SJCRH30 (cell line): ENCODE measurements at places on chromosomes 12 and 14. TPM values are rescaled to one million over a fixed set of nuclear protein-coding genes. Genes with fewer than 3 reads are reported as not detected.

Gene HIF1A
- total RNA-seq: 150 and 163 TPM in 2 replicates

Gene RXYLT1
- total RNA-seq: 24.9 and 28.6 TPM in 2 replicates

Gene CLEC12A
- not detected in 2 replicates for total RNA-seq

Gene SIVA1
- total RNA-seq: 105 and 157 TPM in 2 replicates

Gene SERPINA5
- 0.14 and 0.48 TPM in 2 replicates for total RNA-seq

Gene ADGRD1
- total RNA-seq: 0.13 and 0.36 TPM in 2 replicates

Gene GPR132
- total RNA-seq: 0.40 and 0.63 TPM in 2 replicates

Gene CFAP54
- total RNA-seq: 0.16 TPM in 1 of 2 replicates, not detected in the other

Gene NPFF
- total RNA-seq: 0.43 TPM in 1 of 2 replicates, not detected in the other

Gene AQP6
- not detected in 2 replicates for total RNA-seq

DNA sequence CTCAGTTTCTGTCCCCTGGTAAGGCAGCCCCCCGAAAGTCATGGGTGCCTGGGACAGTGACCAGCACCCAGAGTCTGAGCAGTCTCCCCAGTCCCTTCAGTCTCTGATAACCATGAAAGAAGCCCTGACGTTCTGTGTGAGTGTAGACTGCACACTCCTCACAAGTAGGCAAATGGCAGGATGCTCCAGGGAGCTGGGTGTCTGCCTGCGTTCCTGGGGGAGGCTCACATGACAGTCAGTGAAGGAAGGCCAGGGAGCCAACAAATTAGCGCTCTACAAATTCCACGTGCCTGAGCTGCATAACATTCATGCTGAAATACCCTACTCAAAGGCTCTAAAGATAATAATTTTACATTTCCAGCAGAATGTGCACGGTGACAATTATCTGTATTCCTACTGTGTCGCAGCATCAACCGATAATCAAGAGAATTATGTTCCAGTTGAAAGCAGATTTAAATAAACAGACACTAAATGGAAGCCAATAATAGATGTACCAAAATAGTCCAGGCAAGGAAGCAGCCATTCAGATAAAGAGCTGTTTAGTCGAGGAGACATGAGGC, 56.3 kb downstream of the ASCL1 start:
- no peaks in the 10 kb centered on the region for H3K36me3 ChIP-seq
- H3K4me1 ChIP-seq: no peaks in the 10 kb centered on the region
- no peak for DNase-seq

DNA sequence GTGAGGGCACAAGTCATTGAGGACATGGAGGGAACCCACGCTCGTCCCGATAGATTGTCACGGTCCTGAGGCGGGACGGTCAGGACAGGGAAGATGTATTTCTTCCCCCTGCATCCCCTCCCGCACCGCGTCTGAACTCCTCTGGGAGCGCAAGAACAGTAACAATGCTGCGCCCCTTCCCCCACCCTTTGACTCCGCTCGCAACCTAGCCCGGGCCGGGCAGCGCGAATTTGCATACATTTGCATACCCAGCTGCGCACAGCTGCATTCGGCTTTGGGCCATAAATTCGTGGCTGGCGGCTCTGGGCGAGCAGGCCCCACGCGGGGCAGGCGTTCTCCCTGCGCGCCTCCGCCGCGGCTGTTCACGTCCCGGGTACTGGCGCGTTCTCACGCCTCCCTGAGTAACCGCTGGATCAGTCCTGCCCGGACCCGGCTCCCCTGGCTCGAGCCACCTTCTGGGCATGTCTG, 29.0 kb upstream of the SMUG1 start:
- DNase-seq: no peak
- H3K36me3 ChIP-seq: no peaks in the 10 kb centered on the region
- H3K4me3 ChIP-seq: no peak overlapping the region
- H3K27ac ChIP-seq: no peak overlapping the region

DNA sequence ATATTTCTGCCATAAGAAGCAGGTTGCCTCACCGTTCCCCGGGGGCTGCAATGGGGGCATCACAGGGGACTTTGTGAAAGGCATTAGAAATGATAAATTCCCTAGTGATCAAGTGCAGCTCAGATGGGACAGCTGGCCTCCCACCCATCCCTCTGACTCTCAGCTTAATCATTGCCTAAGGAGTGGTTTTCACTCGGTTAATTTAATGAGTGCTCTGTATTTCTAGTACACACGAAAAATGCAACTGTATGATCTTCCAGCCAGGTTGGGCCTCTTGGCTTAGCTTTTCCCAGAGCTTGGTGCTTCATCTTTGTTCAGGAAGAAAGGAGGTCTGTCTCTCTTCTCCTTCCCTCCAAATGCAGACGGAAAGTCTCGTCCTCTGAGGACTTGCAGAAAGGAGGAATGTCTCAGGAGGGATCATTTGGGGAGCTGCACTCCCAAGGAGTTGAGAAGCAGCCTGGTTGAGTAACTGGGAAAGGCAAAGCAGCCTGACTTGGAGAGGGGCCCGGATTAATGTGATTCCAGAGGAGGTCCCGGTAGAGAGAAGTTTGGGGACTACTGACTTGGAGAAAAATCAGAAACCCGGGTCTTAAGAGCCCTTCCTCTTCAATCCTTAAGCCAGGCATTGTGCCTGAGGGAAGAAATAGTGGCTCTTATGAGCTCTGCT, 7.2 kb downstream of the CD9 start:
- peaks cover 3% of the 10 kb centered on the region for H3K36me3 ChIP-seq
- no peak overlapping the region for H3K27ac ChIP-seq
- no peaks in the 10 kb centered on the region for H3K27me3 ChIP-seq
- no peak overlapping the region for H3K4me3 ChIP-seq
- DNase-seq: no peak

GRCh38 chr14:105867961-105868599, 341.7 kb downstream of the TMEM121 start:
- no peak overlapping the region for H3K27ac ChIP-seq
- H3K4me3 ChIP-seq: no peak overlapping the region
- DNase-seq: no peak

GRCh38 chr14:33738029-33738428, 212.8 kb downstream of the EGLN3 start:
- no peaks in the 10 kb centered on the region for H3K27me3 ChIP-seq
- H3K36me3 ChIP-seq: no peaks in the 10 kb centered on the region
- no peaks in the 10 kb centered on the region for H3K4me1 ChIP-seq
- H3K4me3 ChIP-seq: no peak overlapping the region
- H3K27ac ChIP-seq: no peak overlapping the region

- no peaks in the 10 kb centered on the region for H3K27me3 ChIP-seq
- no peaks in the 10 kb centered on the region for H3K4me1 ChIP-seq
- no peaks in the 10 kb centered on the region for H3K36me3 ChIP-seq
- DNase-seq: no peak
Measured at GRCh38 chr14:31241450-31242114, 34.0 kb upstream of the HECTD1 start.

GRCh38 chr12:130778776-130779175, 60.3 kb downstream of the STX2 start:
- no peak for DNase-seq
- no peak overlapping the region for H3K27ac ChIP-seq
- no peaks in the 10 kb centered on the region for H3K36me3 ChIP-seq
- no peaks in the 10 kb centered on the region for H3K4me1 ChIP-seq
- 0 out of 2 replicates have a peak, but pooled peaks cover 6% of the 10 kb centered on the region for H3K27me3 ChIP-seq

DNA sequence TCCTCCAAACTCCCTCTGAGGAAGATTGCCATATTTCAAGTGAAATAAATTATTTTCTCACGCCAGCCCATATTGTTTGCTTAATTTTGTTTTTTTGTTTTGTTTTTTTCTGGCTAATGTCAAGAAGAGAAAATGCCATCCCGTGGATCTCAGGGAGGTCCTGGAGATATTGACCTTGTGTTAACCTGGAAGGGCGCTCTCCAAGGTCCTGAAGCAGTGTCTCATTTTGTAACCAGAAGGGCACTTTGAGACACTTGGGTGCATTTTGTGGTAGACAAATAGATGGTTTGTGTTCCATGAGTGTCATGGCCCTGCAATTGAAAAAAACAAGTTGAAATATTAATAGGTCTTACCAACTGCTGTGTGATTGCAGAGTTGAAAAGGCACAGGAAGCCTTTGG, 268.9 kb downstream of the SUDS3 start:
- peak; percentile 67 for DNase-seq
- H3K27me3 ChIP-seq: no peaks in the 10 kb centered on the region
- no peak overlapping the region for H3K4me3 ChIP-seq

DNA sequence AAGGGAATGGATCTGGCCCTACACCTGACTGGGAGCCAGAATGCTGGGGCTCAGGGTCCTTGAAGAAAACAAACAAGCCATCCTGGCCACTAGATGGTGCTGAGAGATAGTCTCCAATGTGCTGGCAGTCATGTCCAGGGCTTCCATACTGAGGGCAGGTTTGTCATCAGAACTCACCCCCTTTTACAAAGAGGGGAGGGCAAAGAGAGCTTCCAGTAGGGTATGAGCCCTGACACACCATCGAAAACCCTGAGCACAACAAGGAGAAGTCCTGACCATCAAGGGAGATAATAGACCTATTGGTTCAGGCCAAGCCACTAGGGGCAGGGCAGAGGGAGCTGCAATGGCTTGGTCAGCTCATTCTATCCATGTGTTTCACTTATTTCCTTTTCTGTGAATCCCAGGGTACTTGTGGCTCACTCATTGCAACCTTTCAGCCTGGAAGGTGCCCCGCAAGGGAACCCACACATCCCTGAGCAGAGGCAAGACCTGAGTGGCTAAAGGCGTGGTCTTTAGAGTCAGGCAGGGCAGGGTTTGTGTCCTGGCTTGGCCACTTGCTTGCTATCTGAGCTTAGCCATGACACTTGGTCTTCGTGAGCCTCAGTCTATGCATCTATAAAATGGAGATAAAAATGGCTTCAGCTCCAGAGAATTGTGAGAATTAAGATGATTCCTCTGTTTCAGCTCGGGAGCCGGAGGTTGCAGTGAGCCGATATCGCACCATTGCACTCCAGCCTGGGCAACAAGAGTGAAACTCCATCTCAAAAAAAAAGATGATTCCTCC, 6.2 kb upstream of the PLEKHH1 start:
- peak; percentile 71 for DNase-seq
- H3K27me3 ChIP-seq: no peaks in the 10 kb centered on the region
- no peaks in the 10 kb centered on the region for H3K4me1 ChIP-seq

- H3K4me3 ChIP-seq: no peak overlapping the region
- no peak for DNase-seq
- peaks cover 8% of the 10 kb centered on the region; the same call in 1 of the 2 replicates for H3K27me3 ChIP-seq
- H3K27ac ChIP-seq: no peak overlapping the region
- no peaks in the 10 kb centered on the region for H3K36me3 ChIP-seq
- no peaks in the 10 kb centered on the region for H3K4me1 ChIP-seq
Measured at GRCh38 chr12:5059358-5059757, 15.7 kb downstream of the KCNA5 start.

DNA sequence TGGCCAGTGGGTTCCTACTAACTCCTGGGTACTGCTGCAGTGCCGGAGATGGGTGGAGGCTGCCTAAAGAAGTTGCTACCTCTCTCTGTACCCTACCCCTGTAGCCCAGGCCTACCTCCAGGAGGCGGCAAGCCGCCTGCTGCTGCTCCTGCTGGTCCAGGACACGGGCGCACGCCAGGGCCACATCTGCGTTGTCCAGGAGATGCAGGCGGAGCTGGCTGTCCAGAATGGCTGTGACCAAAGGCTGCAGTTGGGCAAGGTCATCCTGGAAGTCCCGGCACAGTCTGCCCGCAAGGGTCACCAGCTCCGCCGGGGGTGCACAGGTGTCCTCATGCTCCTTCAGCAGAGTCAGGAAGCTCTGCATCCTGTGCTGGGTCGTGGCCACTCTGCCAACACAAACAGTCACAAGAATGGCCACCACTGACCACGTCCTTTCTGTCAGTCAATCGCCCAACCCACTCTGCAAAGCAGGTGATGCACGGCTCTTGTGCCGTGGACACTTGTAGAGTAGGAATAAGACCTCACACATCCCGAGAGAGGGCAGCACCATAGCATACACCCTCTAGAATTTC, 1.6 kb downstream of the ANHX start:
- no peaks in the 10 kb centered on the region for H3K4me1 ChIP-seq
- no peak overlapping the region for H3K4me3 ChIP-seq
- no peak for DNase-seq
- H3K36me3 ChIP-seq: no peaks in the 10 kb centered on the region
- H3K27ac ChIP-seq: no peak overlapping the region

GRCh38 chr12:53506881-53507602, at the start of gene NPFF:
Gene NPFF, minus strand, starts transcription at chr12:53507484. Its CDS starts 10 bp downstream, at chr12:53507474.
- DNase-seq: no peak
- H3K27ac ChIP-seq: no peak within 1 kb of the TSS
- H3K4me1 ChIP-seq: no peaks in the 10 kb centered on the region
- H3K4me3 ChIP-seq: no peak within 1 kb of the TSS
- H3K36me3 ChIP-seq: no peaks in the 10 kb centered on the region

DNA sequence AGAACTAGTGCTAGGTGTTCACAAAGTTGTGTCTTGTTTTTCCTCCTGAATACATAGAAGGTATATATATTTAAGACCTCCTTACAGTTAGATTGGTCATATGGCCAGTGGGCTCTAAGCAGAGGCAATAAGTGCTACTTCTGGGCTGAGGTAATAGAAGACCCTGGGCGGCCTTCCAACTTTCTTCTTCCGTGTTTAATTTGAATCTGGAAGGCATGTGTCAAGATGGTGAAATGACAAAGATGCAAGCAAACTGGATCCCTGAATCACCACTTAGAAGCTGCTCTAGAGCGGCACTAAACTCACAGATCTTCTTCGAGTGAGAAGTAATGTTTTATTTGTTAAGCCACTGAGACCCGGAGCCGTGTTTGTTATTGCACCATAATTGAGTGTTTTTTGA, 201.0 kb upstream of the GZMB start:
- H3K4me1 ChIP-seq: no peaks in the 10 kb centered on the region
- no peak overlapping the region for H3K27ac ChIP-seq
- H3K4me3 ChIP-seq: no peak overlapping the region
- no peaks in the 10 kb centered on the region for H3K36me3 ChIP-seq

DNA sequence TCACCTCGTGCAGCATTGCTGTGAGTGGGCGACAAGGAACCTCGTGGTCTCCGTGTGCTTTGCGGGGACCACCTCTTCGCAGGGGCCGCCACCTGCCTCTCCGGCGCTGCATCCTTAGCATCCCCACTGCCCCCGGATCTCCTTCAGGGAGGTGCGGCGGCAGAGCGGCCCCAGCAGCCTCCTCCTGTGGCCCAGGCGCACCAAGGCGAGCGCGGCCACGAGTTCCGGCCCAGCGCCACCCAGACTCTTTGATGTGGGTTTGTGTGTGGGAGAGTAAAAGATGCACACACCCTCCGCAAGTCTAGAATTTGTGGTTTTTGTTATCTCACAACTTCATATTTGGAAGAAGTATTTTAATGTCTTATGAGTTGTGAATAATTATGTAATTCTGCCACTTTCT, 118.8 kb upstream of the DIO3 start:
- H3K36me3 ChIP-seq: no peaks in the 10 kb centered on the region
- 0 out of 2 replicates have a peak, but pooled peaks cover 3% of the 10 kb centered on the region for H3K27me3 ChIP-seq
- H3K4me1 ChIP-seq: no peaks in the 10 kb centered on the region
- no peak for DNase-seq

- H3K4me1 ChIP-seq: peaks cover 26% of the 10 kb centered on the region
- no peak overlapping the region for H3K4me3 ChIP-seq
- H3K36me3 ChIP-seq: peaks cover 2% of the 10 kb centered on the region; the same call in 1 of the 2 replicates
- H3K27me3 ChIP-seq: no peaks in the 10 kb centered on the region
Measured at GRCh38 chr12:67645126-67645525, 3.4 kb upstream of the DYRK2 start.
